ENCODE measurements at places on chromosomes 4 and X.
A peak's percentile ranks its signal among the peaks of the same experiment; 100 is the strongest.

DNA sequence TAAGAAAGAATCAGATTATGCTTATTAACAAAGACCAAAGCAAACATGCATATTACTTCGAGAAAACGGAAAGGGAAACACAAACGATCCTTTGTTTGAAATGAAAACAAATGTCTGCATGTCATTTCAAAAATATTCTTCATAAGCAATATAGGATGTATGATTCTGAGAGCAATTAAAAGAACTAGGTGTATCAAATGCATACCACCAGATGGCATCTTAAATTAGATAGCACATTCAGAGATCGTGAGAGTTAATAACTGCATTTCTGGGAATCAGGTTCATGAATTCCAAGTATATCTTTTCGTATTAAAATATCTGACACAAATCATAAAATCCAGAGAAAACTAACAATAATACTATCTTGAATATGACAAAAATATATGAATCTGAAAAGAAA, 159.5 kb downstream of the PPP3CA start:
- DNase-seq, result no peak

DNA sequence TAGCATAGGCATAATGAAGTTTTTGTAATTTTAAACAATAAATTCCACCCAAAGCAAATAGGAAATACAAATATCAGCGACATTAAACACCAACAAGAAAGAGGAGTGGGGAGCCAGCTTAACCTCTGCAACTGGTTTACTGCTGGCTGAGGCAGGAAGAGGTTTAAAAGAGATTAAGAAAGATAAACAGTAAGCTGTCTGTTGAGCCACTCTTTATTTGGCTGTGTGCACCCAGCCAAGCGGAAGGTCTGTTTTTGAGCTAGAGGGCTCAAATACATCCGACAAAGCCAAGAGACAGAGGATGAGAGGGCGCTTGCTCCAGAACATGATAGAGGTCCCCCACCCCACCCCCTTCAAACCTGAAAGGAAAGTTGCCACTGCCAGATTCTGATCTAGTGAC, 191.4 kb downstream of the MGST2 start:
- DNase-seq, result no peak

DNA sequence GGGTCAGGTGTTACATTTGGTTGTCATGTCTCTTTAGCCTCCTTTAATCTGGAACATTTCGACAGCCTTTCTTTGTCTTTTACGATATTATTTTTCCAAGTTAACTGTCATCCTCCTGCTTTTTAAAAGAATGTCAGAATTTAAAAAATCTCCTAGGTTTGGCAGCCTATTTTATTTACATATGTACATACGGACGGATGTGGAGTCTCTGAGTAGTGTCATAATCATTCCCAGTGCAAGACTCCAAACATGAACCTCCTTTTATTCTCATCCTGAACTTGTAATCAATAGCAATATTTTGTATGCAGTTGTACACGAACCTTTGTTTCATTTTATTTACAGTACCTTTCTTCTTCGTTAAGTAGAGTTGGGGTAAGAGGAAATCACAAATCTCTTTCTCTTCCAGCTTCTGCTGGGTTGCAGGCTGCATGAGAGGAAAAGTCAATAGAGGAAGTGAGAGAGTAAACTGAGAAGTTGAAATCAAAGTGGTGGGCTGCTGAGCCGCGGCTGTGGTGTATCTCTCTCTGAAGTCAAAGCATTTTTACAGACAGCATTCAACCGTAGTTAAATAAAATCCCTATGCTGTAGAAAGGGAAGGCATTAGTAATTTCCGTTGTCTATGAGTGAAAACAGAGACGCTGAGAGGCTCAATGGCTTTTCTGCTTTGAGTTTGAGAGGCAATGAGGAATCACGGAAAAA, 53.9 kb upstream of the RPS6KA3 start:
- DNase-seq, result peak; percentile 19

DNA sequence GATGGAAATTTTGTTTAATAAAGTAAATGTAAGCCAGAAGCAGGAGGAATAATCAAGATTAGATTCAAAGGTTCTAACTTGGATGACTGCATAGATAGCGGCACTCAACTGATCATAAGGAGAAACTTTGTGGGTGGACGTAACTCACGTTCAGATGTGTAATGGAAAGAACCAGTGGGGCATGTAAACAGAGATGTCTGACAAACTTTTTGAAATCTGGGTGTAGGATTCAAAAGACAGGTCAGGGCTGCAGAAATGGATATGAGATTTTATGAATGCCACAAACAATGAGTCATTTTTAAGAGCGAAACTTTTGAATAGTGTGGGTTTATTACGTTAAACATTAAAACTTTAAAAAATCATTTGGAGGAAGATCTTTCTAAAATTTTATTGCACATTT, 375.6 kb downstream of the GBA3 start:
- no peak for DNase-seq

DNA sequence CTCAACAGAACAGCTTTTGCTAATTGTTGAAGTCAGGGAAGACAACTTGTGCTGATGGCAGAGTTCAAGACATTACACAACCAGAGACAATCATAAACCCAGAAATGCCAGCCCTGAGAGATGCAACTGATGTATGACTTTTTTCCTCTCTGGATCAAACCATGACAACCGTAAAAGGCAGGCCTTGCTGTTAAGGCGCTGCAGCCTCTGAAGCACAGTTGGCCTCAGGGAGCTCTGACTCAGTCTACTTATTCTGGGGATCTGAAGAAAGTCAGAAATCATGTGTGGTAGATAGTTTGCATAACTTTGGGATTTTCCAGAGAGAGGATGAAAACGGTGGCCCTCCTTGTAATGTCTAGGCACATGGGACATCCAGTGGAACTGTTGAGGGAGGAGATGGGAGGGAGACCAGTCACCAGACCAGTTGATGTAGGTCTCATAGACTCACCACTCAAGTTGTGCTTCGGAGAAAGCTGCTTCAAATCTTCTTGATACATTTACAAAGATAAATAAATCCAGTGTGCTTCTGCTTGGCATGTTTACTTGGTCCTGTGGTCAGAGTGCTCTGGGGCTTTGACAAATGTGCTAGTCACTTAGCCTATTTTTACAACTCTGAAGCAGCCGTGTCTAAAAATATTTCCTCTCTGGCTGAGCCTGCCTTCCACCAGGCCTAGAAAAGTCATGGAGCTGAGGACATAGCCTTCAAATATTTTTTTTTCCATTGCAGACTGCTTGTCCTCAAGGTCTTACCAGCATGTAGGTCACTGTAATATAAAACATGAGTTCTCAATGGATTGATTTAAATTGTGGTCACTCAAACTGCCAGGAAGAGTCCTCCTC, 7.5 kb downstream of the HADH start:
- DNase-seq, result no peak

- no peak for DNase-seq
Measured at GRCh38 chrX:133323431-133323830, 91.9 kb downstream of the GPC4 start.

GRCh38 chr4:6056976-6057766, 38.9 kb upstream of the C4orf50 start:
- no peak for DNase-seq

DNA sequence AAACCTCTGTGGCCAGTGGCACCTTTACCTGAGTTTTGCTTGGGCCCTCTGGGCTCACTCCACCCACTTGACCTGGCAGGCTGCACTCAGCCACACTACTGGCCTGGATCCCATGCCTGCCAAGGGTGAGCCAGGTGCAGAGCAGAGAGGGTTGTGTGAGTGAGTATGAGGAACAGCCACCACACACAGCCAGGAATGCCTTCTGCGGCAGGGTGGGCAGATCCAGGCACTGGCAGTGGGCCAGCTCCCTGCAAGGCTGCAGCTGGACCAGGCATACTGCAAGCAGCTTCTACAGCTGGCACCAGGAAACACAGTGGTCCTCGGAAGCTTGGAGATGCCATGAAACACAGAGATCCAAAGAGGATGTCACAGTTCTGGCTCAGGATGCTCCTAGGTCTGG, 570.1 kb upstream of the ACTRT1 start:
- no peak for DNase-seq

DNA sequence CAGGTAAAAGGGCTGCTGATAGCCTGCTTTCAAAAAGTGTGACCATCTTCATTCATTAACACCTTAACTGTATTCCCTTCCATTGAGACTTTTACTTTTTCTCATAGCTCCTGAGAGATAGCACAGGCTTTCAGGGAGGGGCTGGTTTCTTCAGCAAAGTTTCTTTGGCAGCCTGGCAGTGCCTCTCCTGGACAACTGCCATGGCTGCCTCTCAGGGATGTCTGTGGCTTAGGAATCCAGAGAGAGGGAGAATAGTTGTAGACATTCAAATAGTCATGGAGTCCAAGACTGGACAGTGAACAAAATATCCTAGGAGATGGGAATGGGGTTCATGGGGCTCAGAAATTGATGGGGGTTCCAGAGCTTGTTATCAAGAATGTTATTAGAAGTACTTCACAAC, 81.1 kb downstream of the FAM47B start:
- DNase-seq, result no peak

DNA sequence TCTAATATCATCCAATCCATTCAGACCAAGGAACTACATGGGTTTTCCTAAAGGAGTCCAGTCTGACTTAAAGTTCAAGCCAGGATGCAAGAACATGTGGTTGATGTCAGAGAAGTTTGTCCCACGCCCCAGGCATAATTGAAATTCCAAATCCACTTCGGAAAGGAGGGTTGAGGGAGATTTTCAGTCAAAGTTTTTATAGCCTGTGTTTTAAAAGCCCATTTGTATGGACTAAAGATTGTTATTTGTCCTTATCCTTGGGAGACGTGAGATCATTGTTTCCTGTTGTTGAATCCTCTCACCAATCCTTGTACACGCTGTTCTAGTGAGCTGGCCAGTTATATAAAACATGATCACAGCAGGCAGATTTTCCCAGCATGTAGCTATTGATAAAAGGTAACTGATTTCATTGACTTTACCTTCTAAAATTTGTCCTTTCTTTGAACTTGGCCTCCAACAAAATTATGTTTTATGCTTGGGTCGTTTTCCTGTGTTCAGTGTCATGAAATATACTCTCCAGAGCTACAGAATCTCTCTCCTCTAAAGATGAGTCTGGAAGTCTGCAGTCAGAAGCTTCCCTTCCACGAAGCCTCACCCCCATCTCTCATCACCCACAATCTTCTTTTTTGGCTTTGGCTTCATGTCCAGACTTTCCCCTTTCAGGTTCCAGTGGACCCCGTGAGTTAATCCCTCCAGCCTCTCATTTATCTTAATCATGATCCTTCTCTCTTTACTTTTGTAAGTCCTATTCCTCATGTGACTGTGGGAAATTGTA, 92.9 kb downstream of the ATP10D start:
- no peak for DNase-seq

DNA sequence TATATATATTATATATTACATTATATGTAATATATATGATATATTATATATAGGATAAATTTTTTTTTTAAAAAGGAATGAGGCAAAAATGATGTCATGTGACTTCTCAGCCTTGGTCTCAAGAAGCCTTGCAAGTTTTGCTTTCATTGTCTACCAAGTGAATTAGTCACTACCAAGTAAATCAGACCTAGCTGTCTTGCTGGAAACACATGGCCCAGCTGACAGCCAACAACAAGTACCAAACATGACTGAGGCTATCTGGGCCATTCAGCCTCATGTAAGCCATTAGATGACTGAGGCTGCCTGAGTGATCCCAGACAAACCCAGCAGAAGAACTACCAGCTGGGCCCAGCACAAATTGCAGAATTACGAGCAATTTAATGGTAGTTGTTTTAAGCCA, 44.9 kb downstream of the HAND2 start:
- no peak for DNase-seq

DNA sequence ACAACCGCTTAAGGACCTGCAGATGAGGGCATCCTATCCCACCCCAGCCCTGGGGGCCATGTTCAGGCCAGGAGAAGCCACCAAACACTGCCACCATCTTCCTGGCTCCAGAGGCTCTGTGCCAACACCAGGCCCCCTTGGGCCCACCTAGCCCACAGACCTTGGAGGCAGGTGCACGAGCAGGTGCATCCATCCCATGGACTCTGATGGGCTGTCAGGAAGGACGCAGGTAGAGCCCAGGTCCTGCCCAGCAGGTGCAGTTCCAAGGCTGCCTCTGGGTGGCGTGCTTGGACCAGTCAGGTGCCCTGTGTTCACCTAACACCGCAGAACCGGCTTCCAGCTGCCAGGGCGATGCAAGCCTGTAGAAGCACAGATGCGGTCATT, 22.8 kb upstream of the PDE6B start:
- DNase-seq, result peak; percentile 6

DNA sequence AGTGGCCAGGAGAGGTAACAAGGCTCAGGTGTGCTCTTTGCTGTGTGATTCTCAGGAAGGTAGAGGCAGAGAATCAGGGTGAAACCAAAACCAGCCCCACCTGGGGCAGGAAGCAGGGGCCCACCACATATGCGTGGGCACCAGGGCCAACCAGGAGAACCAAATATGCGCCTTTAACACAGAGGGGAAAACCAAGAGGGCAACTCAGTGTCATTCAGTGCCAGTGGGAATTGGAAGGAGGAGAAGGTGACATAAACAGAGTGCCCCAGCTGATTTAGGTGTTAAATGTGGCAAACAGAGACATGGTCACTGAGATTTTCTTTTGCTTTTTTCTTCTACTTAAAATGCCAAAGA, 106.8 kb upstream of the MAMLD1 start:
- no peak for DNase-seq

DNA sequence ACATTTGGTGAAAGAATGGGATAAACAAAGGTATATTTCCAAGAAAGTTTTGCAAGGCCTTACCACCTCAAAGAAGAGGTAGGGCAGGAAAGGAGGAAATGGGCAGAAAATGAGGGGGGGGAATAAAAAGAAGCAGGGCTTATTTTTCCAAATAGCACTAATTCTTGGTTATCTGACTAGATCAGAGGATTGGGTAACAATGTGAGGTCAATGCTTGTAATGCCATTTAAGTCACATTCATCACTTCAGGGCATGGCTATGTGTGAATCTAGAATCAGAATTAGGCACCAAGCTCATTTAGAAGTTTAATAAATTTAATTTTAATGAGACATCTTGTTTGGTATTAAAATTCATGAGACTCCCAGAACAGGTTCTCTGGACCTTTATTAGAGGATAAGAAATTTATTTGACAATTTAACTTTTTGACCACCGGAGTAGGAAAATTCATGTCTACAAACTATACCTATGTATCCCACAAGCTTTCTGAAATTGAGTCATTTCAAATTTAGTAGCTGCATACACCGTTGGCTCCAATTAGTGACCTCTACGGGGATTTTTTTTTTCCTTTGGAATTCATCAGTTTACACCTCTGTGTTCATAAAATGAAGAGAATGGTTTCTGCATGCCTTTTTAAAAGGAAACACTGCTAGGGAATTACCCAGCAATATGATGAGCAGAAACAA, 1.4 kb upstream of the STS start:
- DNase-seq, result no peak

- no peak for DNase-seq
Measured at GRCh38 chrX:10079231-10079630, 77.5 kb upstream of the CLCN4 start.
